ENCODE measurements at places on chromosomes 12 and 14.

DNA sequence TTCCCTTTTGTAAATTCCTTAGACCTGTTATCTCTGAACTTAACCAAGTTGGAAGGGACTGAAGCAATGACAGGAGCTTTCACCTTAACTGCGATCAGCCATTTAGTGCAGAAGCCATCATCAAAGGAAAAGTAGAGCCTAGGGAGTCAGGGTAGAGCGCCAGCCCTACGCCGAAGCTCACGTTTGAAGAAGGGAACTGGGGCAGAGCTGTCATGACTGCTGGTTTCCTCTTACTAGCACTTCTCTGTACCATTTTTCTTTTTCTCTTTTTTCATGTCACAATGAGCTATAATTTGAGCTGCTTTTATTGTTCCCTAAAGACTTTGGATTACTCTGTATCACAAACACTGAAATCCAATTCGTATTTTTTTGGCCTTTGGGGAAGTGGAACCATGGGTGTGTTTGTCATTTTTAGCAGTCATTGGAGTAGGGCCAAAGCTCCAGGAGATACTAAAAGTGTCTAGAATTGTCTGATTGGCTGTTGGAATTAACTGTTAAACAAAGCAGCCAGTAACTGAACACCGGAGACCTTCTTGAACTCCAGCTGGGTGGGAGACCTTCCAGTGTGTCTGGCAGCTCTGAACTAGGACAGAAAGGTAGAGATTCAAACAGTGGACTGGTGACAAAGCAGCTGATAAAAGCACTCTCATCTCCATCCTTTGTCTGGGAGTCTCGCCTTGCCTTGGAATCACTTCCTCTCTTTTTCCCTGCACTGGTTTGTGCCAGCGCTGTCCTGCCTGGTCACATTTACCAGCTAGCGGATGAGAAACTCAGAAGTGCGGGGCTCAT lies 9.1 kb downstream of the MTRFR start:
- no peak for DNase-seq

GRCh38 chr12:9811621-9812020 lies 15.7 kb upstream of the KLRF1 start:
- no peak for DNase-seq

GRCh38 chr14:104979758-104980610 lies 1.8 kb upstream of the AHNAK2 start:
- DNase-seq, result no peak

GRCh38 chr12:96404696-96405095 lies 4.5 kb upstream of the CDK17 start:
- DNase-seq, result no peak

DNA sequence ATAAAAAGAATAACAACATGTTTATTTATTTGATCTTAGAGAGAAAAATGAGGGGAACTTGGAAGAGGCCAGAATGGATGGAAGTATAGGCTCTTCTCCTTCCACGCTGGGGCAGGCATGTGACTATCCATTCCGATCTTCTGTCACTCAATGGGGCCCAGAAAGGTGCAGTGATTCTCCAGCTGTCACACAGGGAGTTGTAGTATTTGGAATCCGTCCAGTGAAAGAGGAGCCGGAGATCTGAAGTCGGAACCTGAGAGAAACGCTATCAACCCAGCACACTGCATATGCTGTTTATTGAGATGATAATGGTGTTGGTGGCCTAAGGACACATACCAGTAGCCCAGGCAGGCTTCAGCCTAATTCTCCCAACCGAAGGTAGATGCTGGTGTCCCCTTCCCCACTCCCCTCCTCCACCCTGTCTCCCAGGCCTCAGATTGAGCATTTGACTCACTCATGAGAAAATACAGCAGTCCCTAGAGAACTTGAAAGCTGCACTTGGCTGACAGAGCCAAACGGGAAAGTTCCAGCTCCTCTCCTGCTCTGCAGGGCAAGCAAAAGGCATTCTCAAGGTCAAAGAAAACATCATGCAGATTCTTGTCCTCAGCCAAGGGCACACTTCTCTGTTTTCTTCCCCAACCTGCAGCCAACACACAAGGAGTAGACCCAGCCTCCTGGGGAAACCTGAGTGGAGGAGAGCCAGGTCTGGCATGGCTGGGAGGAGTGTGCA lies 100.4 kb downstream of the IRF2BPL start:
- no peak for DNase-seq

- no peak for DNase-seq
Measured at GRCh38 chr14:25111061-25111601, 61.2 kb upstream of the STXBP6 start.

Data from activated CD8-positive, alpha-beta memory T cell treated with anti-CD3 and anti-CD28 coated beads for 1 hour (primary cell).